ENCODE measurements at places on chromosomes 11 and 22.

- no peak for DNase-seq
Measured at GRCh38 chr11:82494988-82495432, 238.7 kb downstream of the FAM181B start.

GRCh38 chr11:113373306-113373705 is 14.3 kb upstream of the ANKK1 start:
- DNase-seq: peak; percentile 67

DNA sequence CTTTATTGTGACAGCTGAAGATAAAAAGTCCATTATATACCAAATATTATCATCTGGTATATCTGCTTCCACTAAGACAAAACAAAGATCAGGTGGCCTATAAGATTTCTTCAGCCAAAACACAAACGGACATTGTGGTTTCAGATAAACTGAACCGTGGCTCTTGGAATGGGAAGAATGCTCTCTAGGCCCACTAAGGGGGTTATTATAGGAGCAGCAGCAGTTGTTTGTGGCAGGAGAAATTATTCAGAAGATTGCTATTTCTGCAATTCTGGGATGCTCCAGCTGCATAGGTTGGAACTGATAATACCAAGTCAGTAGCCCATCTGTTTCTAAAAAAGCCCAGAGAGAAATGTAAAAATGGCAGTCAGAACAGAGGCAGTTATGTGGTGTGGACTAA is 145.3 kb downstream of the NCAM1 start:
- DNase-seq: peak; percentile 89

DNA sequence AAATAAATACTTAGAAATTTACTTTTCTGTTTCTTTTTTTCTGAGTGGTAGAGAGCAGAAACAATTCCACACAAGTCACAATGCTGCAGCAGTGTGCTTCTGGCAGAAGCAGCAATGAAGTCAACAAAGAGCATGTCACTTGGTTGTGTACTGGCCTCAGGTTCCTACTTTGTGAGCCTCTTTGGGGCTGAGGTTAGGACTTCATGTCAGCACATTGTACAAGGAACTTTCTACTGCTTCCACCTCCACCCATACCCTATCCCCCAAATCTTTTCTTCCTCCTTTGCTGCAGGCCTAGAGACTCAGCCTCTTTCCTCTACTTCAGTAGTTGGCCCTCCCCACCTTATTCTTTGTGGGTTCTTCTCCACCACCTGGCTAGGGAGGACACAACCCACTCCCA is 252.7 kb upstream of the PITPNB start:
- no peak for DNase-seq

DNA sequence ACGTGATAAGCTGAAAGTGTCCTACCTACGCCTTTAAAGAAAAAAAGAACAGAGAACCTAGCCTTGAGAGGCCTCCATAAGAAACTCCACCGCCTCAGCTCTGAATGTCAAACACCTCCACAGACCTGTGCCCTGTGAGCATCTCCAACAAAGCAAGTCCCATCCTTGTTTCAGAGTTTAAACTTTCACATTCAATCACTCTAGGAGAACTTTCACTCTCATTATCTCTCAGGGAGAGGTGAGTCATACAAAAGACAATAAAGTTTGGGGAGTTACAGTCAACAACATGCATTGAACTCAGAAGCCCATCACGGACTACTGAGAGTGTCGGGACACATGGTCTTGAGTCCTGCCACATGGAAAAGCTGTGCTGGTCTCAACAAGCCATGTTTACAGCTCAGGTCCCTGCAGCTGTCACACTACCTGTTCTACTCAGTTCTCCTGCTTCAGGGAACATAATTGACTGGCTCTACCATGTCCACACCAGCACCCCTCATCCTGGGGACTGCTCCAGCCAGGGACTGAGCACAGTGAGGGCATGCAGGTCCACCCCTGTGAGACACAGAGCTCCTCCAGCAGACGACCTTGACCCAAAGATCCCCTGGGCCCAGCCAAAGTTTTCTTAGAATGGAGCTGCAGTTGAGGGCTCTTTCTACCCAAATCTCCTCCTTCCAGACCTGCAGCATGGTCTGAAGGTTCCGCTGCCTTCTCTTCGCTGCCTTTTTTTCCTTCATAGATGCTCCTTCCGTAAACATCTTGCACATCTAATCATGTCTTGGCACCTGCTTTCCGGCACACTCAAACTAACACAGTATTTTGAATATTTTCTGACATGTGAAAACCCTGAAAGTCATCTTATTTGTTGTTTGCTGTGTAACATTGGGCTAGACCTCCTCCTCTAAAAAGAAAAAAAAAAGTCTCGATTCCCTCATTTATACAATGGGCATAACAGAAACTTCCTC is 114.9 kb downstream of the ETS1 start:
- DNase-seq: no peak

GRCh38 chr11:44901786-44902185 is 48.9 kb downstream of the TP53I11 start:
- no peak for DNase-seq
